ENCODE measurements at places on chromosomes 11 and 22.

DNA sequence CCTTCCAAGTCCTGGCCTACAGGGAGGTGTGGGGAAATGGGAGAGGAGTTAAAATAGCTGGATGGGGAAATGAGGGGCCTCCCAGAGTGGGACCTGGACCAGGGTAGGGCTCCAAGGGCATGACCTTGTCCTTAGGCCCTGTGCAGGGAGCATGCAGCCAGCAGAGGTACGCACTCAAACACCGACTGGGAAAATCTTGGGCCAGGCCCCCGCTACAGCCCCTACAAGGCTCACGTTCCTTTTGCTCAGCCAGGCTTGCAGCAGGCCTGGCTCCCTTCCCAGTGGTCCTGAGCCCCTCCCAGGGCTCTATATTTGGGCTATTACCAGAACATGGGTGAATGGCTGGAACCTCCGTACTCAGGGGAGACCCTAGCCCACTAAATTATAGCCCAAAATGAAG, 31.3 kb downstream of the LMO1 start:
- DNase-seq = no peak

DNA sequence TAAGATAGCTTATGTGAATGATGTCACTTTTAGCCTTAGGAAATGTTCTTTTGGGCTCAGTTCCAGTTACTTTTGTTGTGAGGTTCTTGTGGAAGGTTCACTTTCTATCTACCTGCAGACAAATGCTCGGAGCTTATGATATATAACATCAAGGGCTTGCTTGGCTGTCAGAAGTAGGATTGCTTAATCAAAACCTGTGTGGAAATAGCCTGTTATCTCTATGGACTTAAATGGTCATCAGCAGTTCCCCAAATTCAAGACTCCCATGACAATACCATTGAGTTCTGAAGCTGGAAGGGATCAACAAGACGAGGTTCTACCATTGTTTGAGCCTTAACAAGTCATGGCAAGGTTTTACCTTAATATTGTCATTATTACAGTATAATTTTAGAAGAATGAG, 43.8 kb downstream of the FLI1 start:
- no peak for DNase-seq

GRCh38 chr11:124581817-124582216, 12.0 kb downstream of the OR8A1 start:
- DNase-seq = peak; percentile 35

DNA sequence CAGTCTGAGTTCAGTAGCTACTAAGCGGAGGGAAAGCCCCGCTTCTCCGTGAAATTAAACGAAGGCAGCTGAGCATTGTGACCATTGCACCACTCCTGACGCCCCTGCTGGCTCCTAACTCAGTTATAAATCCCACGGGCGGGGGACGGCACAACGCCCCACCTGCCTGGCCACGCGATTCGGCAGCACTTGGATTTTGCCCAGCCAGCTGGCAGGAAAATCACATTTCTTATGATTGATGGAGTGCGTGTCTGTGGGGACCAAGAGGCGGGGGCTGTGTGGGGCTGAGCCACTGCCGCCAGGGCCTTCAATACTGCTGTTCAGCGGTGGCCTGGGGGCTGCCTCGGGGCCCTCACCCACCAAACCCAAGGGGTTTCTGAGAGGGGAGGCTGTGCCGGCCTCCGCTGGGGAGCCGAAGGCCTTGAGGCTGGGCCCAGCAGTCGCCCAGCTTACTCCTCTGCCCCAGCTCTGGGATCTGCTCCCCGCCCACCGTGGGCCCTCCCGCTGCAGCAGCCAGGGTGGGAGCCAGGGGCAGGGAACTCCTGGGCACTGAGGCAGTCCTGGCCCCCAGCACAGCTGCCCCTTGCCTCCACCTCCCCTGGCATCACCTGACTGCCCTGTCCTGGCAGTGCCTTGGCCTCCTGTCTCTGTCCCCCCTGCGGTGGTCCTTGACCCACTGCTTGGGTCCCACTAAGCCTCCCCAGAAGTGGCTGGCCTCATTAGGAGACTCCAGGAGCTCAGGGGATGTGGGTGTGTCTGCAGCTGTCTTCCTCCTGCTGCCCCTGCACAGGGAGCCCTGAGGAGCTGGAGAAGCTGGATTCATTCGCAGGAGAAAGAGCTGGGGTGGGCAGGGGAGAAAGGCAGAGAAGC, 30.7 kb downstream of the SHISAL1 start:
- DNase-seq = no peak

GRCh38 chr11:100105982-100106358, 581.1 kb upstream of the ARHGAP42 start:
- peak; percentile 24 for DNase-seq

DNA sequence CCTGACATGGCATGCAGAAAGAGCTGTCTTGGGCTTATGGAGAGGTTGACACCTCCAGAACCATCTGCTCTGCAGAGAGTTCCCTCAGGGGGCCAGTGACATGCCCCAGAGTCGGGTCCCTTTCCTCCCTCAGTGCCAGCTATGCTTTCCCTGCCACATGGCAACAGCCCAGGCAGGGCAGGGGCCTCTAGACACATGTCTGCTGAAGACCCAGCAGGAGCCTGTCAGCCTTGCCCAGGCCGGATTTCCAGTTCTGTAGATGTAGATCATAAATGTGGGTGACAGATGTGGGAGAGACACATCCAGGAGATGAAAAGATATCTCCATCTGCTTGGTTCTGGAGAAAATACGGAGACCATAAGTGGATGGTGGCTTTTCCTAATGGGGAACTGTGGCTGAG, 25.5 kb downstream of the NAV2 start:
- DNase-seq = no peak

GRCh38 chr22:49633010-49633324, 194.7 kb downstream of the BRD1 start:
- DNase-seq = no peak

DNA sequence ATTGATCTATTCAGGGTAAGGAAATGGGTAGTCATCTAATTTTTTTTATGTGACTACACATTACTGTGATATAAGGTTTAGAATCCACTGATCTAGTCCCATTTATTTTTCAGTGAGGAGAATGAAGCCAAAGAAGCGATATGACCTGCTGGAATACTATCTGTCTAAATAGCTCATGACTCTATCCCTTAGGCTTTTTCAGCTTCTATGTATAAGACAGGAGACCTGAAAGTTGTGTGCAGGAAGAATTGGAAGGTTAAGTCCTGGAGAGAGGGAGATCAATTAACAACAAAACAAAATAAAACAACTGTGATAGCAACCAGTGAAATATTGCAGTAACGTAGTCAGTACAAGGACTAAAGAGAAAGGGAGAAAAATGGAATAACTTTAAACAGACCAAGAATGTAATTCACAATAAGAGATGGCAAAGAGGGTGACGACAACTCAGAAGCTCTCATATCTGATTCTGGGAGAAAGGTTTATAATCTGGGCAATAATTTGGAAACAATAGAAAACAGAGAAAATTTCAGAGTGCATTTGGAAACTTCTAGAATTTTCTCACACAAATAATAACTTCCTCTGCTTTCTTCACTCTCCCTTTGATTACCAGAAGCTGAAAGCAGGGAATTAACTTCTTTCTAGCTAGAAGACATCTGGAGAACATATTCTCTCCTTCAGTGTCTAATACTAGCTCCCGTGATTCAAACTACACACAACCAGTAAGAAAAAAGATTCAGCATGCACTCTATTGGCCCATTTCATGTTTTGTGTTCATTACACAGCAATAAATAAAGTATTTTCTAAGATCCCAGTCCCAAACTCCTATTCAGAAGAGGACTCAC, 19.2 kb upstream of the CASP12 start:
- DNase-seq = no peak

- no peak for DNase-seq
These were observed 174.2 kb downstream of the ETS1 start for GRCh38 chr11:128412847-128413791.

GRCh38 chr11:81959341-81959740, 774.3 kb downstream of the FAM181B start:
- DNase-seq = no peak

DNA sequence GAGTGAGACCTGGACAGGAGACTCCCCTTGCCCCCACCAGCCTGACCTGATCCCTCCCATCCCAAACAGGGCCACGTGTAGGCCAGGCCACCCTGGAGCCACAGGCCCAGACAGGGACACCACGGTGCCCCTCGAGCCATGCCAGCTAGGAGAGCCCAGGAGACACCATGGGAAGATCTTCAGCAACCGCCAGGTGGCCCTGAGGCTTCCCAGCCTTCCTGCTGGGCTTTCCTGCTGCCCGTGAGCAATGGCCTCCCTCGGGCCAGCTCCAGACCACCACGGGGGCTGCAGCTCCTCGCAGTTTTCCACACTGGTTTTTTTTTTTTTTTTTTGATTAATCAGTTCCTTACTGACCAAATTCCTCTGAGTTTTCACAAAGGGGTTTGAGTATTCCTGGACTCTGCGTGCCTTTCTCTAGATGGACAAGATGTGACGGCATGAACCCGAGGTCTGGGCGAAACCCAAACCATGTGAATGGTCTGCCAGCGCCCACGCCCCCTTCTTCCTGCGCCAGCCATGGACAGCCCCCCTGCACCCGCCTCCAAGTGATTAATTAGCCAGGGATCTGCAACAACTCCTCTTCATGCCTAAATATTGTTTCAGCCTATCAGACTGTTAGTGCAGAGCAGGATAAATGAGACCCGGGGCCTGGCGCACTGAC, 40.9 kb downstream of the TBX1 start:
- DNase-seq = no peak

DNA sequence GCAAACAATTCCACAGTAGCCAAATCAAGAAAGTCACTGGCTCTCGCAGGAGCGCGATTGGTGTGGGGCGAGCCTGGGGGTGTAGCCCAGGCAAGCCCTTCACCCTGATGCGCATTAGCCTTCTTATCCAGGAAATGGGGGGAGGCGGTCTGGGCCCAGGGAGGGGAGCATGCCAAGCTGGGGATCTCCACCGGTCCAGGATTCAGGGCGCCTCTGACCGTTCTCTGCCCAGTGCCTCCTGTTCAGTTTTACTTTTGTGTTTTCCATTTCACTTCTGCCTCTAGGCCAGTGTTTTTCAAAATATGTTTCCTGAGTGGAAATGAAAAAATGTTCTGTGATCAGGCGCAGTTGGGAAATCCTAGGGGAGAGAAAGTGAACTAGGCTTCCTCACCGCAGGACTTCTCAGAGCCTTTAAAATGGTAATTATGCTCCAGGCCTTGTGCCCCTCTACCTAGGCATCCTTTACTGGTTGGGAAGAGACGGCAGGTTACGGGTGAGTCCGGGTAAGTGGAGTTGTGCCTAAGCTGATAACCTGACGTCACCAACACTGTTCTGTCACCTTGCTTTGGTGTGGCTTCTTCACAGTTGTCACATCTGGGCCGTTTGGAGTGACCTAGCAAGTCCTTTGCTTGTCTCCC, 18.4 kb downstream of the LRP5 start:
- DNase-seq = no peak

- no peak for DNase-seq
These were observed 154.1 kb downstream of the MYO18B start for GRCh38 chr22:25896098-25896497.

DNA sequence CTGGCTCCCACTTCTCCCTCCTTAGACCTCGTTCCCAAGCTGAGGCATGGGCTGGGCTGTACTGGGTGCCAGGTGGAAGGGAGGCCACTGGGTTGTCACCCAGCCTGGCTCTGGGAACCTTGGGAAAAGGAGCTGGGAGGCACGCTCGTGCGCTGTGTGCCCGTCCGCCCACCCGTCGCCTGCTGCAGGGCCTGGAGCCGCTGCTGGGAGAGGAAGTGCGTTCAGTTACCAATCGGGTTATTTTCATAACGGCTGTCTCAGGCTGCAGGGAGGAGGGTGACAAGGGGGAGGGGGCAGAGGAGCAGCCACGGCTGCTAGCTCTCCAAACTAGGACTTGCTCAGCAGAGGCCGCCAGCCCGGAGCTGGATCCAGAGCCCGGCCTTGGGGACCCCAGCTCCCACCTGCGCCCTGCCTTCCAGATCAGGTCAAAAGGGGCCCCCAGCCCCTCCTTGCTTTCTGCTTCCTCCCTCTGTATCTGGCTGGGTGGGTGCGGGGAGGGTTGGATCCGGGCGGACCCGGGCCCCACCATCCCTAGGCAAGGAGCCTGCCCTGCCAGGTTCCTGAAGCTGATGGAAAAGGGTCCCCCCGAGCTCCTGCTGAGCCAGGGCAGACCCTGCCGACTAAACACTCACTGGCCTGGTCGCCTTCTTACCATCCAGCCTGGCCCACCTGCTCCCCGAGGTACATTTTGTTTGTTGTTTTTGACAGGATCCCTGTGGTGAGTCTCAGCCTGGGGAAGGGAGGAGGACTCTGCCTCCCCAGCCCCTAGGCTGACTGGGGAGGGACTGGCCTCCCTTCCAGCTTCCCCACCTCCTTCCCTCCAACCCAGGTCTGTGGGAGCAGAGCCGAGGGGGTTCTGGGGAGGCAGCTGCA, 14.3 kb downstream of the DGKZ start:
- DNase-seq = no peak

DNA sequence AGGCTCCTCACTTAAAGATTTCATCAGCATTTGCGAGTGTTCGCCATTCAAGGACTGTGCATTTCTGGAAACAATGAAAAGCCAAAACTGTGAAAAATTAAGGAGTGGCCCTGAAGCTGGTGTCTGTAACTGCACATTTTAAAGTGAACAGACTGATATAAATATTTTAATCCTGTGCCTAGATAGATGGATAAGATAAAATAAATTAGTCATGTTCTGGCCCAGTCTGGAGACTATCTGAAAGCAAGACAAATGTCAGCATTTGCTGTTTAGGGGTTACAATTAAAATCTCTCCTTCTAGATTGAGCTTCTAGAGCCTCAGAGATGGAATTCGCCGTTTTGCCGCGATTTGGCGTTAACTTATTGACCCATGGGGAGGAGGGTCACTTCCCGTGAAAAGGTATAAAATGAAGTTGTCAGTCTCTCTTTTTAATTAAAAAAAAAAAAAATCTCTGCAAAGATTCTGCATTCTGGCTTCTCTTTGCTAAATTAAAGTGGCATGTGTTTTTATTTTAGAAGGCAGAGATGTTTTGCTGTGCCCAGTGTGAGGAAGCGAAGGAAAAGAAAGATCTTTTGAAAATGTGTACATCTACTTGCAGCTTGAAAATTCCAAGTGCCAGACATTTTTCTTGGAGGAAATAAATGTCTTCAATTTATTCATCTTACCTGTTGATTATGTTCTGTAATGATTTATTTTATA, 79.7 kb upstream of the WNT7B start:
- DNase-seq = no peak

DNA sequence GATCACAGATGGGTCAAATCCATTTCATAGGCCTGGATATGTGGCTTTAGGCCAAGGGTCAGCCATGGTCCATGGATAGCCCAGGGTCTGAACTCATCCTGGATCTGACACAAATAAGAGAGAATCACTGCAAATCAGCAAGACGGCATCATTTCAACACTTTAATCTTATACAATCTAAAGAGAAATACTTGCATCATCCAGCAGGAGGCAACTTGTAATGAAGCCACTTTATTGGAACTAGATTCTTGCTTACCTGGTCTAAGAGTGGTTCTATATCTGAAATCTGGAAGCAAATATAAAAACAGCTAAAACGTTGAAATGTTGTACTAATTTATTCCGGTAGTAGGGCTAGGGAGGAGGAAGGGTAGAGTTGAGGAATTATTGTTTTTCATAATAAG, 870.1 kb downstream of the JRKL start:
- DNase-seq = no peak
